ENCODE measurements at places on chromosomes 5 and 9.

DNA sequence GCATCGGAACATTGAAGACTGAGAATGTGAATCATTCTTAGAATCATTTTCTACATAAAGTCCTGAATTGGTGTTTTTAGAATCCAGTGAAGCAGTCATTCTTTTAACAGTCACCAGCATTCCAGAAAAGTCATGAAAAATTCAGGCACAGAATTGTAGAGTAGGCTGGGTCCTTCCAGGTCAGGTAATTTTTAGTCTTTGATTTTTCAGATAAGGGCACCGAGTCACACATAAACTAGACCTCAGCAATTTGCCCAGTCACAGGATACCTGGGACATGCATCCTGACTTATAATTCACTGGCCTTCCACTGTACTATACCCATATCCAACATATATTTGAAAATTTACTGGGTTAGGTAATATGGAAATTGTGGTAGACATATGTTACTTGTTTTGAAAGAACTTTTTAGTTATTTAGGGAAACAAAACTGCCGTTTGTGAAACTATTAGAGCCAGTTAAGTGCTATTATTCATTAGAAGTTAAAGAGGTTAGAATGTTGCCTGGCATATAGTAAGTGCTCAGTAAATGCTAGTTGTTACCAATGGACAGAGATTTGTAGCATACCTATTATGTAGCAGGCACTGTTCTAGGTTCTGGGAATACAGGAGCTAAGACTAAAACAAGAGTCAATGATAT lies 10.9 kb downstream of the MAN2A1 start:
- no peak for DNase-seq

- DNase-seq: no peak
Measured at GRCh38 chr9:570187-570586, 271.3 kb upstream of the DMRT1 start.

GRCh38 chr9:16885931-16886330 lies 15.5 kb upstream of the BNC2 start:
- no peak for DNase-seq

GRCh38 chr9:95736891-95737522 lies 138.5 kb upstream of the ERCC6L2 start:
- no peak for DNase-seq

GRCh38 chr9:121317737-121318630 lies 50.0 kb downstream of the GSN start:
- no peak for DNase-seq

- DNase-seq: no peak
Measured at GRCh38 chr5:162026803-162027202, 40.8 kb upstream of the GABRG2 start.

DNA sequence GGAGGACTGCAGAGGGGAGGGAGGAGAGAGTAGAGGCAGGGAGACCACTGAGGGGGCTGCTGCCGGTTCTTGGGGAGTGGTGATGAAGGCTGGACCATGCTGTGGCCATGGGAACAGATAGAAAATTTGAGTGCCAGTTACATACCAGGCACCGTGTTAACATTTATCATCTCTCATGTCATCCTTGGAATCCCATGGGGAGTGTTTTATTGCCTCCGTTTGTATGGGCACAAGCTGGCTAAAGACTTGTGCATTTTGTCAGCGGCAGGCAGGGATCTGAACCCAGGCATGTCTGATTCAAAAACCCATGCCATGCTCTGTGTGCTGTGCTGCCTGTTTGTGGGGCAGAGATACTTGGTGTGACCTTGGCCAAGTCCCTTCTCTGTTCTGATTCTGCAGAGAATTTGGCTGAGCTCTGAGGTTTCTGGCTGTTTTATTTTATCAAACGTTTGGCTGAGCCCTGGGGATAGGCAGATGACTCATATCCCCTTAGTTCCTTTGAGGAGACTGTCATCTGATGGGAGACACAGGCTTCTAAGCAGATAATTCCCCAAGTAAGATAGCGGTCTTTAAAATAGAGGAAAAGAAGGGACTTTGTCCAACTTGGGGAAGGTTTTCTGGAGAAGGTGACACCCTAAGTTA lies 22.2 kb downstream of the COL27A1 start:
- DNase-seq: no peak

DNA sequence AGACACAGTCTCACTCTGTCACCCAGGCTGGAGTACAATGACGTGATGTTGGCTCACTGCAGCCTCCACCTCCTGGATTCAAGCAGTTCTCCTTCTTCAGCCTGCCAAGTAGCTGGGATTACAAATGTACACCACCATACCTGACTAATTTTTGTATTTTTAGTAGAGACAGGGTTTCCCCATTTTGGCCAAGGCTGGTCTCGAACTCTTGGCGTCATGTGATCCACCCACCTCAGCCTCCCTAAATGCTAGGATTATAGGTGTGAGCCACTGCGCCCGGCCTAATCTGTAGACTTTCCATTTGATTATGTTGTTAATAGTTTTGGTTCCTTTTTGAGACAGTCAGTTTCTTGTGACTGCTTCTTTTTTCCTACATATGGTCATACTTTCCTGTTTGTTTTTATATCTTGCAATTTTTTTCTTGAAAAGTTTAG lies 31.0 kb downstream of the MTREX start:
- DNase-seq: no peak

GRCh38 chr9:69342769-69343168 lies 17.8 kb downstream of the ENTREP1 start:
- DNase-seq: no peak

- no peak for DNase-seq
Measured at GRCh38 chr9:68793605-68794343, 88.7 kb downstream of the PIP5K1B start.

Measured in stimulated activated CD8-positive, alpha-beta memory T cell treated with anti-CD3 and anti-CD28 coated beads, Interleukin-4, amount 100 ng/mL, for 4 hours (primary cell).